ENCODE measurements at places on chromosomes 1 and 21.
A peak's percentile ranks its signal among the peaks of the same experiment; 100 is the strongest.

DNA sequence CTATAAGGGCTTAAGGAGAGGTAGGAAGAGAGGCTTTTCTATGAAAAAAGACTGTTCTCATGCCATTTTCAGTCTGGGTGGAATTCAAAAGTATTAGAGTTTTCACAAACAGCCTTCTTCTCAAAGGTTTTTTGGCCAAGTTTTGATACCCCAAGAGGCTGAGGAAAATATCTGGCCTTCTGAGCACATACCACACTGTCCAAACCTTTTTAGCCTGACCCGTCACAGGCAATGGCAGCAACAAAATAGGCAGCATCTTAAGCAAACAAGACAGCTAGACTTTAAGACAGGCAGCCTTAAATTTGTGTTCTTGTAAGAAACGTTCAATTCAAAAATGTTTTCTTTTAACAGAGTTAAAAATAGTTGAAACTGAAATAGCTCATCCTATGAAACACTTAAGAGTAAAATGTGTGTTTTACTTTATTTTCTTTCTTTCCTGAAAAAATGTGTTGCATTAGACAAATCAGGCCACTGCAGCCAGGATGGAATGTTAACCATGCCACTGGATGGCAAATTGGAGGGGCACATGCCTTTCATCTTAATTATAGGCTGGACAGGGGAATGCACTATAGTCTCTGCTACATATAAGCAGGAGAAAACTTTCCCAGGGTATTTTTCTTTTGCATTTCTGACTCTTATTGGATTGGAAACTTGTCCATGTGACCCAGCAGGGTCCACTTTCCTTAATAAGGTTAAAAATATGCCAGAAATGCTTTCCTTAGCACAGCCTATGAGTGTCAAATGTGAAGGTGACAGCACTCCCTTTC is 315.0 kb downstream of the TGFB2 start:
- no peak for DNase-seq

DNA sequence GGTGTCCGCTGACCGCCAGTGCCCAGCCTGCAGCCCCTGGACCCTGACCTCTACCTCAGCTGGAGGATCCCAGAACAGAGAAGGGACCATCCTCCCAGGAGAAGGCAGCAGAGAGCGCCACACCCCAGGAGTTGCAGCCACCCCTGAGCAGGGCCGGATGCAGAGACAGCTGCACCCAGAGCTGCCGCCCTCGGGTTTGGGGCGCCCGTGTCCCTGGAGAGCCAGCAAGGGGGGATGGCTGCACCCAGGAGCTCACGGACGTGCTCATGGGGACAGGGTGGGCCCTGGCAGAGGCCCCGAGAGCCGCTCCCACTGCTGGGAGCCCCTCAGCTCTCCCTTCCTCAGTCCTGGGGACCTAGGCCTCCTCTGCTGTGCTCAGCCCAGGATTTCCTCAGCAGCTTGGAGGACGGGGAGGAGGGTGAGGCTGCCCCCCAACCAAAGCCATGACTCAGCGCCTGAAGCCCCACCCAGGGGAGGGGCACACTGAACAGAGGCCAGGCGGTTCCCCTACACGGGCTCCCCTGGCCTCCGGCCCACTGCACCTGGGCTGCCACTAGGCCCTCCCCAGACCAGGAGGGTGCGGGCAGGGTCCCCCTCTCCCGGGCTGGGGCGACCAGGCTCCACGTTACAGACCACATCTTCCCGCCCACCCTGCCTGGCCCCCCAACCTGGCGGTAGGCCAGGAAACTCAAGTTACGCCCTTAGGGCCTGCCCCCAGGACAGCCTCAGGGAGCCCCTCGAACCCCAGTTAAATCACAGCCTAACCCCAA is 2.2 kb downstream of the ACAP3 start:
- DNase-seq: peak; percentile 71

- DNase-seq: no peak
These were observed 164.1 kb upstream of the IGSF21 start for GRCh38 chr1:17943506-17943905.

- no peak for DNase-seq
These were observed 3.6 kb downstream of the STX6 start for GRCh38 chr1:181018901-181019681.

DNA sequence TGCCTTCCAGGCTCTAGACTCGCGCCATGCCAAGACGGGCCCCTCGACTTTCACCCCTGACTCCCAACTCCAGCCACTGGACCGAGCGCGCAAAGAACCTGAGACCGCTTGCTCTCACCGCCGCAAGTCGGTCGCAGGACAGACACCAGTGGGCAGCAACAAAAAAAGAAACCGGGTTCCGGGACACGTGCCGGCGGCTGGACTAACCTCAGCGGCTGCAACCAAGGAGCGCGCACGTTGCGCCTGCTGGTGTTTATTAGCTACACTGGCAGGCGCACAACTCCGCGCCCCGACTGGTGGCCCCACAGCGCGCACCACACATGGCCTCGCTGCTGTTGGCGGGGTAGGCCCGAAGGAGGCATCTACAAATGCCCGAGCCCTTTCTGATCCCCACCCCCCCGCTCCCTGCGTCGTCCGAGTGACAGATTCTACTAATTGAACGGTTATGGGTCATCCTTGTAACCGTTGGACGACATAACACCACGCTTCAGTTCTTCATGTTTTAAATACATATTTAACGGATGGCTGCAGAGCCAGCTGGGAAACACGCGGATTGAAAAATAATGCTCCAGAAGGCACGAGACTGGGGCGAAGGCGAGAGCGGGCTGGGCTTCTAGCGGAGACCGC is 2.0 kb upstream of the OLIG2 start:
- DNase-seq: no peak

DNA sequence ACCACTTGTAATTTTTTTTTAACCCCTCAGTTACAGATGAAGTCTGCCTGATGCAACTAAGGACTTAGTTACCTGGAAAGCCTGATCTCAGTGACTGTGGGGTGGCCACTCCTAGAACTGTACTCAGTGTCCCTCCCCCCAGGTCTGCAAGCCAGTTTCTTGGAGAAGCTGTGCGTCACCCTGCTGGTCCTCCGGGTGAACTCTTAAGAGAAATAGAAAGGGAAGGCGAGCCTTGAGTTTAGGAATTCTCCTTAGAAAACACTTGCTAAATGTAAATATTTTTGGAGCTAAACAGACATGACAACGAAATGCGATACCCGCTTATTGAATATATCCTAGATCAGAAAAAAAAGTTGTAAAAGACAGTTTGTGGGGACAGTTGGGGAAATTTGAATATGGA is 730 bp downstream of the SLC16A4 start:
- DNase-seq: no peak

DNA sequence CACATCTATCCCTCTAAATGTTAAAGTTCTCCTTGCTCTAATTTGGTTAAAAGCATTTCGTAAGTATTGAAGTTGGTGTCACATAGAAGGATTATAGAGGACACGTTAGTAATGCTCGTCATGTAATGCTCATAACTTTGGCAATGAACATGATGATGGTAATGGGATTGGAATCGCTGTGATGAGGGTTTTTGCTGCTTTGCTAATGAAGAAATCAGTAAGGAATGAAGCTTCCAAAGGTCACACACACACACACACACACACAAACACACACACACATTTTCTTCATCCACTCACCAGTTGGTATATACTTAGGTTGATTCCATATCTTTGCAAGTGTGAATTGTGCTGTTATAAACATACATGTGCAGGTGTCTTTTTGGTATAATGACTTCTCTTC is 36.8 kb upstream of the ZNF648 start:
- DNase-seq: no peak

GRCh38 chr1:243494741-243495431 is 239.0 kb downstream of the SDCCAG8 start:
- no peak for DNase-seq

GRCh38 chr1:59415881-59416280 is 119.0 kb downstream of the FGGY start:
- DNase-seq: no peak

DNA sequence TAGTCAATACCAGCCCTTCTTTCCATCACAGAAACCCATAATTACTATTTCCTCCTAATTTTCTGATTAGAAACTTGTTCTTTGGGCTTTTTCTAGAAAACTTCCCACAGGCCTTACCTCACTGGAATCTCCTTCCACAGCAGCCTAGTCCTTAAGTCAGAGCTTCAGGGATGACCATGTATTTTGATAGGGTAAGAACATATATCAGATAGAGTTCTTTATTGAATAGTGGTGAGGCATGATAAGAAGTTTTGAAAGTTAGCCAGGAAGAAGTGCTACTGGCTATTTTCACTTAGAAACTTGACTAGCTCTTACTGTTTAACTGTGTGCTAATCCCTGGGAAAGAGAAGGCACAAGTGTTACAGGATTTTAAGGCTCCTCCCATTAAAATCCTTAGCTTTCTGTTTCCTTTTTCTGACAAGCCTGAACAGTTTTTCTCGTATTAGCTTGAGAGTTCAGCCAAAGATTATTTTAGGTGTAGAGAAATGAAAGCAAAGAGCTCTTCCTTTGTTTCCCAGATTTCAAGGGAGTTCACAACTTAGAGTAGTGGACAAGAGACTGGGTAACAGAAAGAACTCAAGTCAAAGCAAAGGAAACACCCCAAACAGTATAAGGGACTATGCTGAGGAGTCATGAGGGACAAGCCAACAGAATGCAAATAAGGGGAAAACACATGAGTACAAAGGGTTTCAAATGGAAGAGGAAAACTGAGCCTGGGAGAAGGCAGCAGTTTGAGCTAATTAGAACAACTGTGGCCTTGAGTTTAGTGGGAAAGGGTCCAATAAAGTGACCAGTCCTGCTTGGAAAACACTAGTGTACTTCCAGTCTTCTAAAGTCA is 37.2 kb upstream of the AIM2 start:
- no peak for DNase-seq

- DNase-seq: no peak
These were observed 35.0 kb upstream of the IL19 start for GRCh38 chr1:206735553-206736031.

DNA sequence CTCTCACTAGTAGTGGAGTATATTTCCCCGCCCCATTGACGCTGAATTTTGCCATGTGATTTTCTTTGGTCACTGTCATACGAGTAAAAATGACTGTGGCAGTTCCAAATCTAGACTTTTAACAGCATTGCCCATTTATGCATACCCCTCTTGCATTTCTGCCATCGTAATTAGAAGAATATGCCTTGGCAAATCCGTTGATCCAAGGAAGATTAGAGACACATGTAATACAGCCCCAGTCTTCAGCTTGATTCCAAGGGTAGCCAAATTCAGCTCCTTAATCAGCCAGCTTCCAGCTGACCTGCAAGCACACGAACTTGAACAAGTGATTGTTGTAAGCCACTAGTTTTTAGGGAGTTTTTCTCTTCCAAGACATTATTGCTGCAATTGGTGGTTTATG is 290.3 kb upstream of the ADAMTS5 start:
- DNase-seq: no peak

- peak; percentile 2 for DNase-seq
These were observed 54.5 kb downstream of the PCNX2 start for GRCh38 chr1:233240829-233241682.

DNA sequence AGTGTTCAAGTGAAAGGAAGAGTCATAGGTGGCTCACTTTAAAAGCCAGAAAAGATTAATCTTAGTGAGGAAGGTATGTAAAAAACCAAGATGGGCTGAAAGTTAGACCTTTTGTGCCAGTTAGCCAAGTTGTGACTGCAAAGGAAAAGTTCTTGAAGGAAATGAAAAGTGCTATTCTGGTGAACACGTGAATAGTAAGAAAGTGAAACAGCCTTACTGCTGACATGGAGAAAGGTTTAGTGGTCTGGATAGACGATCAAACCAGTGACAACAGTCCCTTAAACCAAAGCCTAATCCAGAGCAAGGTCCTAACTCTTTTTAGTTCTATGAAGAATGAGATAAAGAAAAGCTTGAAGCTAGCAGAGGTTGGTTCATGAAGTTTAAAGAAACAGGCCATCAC is 106.4 kb downstream of the CTH start:
- no peak for DNase-seq

DNA sequence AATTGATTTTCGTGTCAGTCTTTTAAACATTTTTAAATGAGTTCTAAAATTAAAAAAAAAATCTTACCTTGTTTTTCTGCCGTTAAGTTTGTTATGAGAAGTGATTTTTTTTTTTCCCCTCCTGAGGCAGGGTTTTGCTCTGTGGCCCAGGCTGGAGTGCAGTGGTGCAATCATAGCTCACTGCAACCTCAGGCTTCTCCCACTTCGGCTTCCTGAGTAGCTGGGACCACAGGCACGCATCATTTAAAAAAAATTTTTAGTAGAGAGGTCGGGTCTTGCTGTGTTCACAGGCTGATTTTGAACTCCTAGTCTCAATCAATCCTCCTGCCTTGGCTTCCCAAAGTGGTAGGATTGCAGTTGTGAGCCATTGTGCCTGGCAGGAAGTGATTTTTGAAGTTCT is 41.1 kb downstream of the MTR start:
- DNase-seq: no peak

GRCh38 chr1:205714190-205714905 is 34.0 kb upstream of the SLC45A3 start:
- DNase-seq: no peak

GRCh38 chr1:228778961-228779360 is 43.7 kb downstream of the RHOU start:
- DNase-seq: no peak

- no peak for DNase-seq
These were observed 60.6 kb downstream of the SCCPDH start for GRCh38 chr1:246784621-246785493.

DNA sequence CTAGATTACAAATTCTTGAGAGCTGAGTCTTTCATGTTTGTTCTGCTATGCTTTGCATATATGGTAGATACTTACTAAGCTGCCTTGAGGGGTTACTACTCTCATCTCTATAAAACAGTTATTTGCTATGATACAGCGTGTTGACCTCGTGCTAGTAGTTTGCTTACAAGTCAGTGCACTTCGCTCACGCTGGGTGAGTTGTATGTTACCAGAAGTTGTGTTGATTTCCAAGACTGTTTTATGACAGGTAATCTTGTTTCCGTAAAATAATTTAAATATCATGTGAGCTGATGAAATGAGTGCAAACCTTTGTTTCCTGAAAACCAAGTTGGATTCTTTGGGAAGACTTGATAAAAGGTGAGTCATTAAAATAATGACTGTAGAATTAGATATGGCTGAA is 7.3 kb downstream of the MRPS6 start:
- DNase-seq: no peak

DNA sequence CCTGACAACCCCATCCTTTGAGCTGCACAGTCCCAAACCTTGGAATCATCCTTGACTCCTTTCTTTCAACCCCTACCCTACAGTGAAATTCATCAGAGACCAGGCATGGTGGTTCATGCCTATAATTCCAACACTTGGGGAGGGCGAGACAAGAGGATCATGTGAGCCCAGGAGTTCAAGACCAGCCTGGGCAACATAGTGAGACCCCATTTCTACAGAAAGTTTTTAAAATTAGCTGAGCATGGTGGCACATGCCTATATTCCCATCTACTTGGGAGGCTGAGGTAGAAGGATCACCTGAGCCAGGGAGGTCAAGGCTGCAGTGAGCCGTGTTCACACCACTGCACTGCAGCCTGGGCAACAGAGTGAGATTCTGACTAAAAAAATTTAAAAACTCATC is 34.5 kb downstream of the RERE start:
- DNase-seq: no peak
